Spinal cord (tissue), 10 donors: ENCODE measurements at places on chromosomes 11 and 22. TPM values are rescaled to one million over a fixed set of nuclear protein-coding genes. Genes with fewer than 3 reads are reported as not detected.

NEU3 gene
- 14.7 TPM for polyA plus RNA-seq

NAALADL1 gene
- 8.1 TPM for polyA plus RNA-seq

VSIG10L2 gene
- polyA plus RNA-seq = not detected

OSBP2 gene
- 25.0 TPM for polyA plus RNA-seq

MUC5AC gene
- polyA plus RNA-seq = not detected

ZBTB16 gene
- polyA plus RNA-seq = 4.5 TPM
